ENCODE measurements at places on chromosomes 4 and X.

DNA sequence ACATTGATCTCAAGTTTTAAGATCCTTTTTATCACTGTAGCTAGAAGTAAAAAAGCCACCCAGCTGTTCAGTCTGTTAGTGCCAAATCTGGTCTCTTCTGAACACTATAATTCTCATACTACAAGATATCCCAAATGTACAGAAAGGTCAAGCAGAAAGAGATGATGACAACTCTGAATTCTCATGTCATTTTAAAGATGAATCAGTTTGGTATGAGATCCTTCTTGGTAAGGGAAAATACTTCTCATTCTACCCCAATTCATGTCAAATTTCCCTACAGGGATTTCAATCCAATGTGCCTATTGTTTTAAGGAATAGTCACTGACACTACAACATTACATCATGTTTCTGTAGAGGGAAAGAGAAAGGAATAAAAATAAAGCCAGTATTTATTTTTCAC lies 184.5 kb downstream of the CPEB2 start:
- no peak for DNase-seq

- no peak for DNase-seq
These were observed 172.0 kb upstream of the IL15 start for GRCh38 chr4:141464366-141464765.

GRCh38 chr4:24589448-24589847 lies 5.1 kb upstream of the DHX15 start:
- DNase-seq: no peak

DNA sequence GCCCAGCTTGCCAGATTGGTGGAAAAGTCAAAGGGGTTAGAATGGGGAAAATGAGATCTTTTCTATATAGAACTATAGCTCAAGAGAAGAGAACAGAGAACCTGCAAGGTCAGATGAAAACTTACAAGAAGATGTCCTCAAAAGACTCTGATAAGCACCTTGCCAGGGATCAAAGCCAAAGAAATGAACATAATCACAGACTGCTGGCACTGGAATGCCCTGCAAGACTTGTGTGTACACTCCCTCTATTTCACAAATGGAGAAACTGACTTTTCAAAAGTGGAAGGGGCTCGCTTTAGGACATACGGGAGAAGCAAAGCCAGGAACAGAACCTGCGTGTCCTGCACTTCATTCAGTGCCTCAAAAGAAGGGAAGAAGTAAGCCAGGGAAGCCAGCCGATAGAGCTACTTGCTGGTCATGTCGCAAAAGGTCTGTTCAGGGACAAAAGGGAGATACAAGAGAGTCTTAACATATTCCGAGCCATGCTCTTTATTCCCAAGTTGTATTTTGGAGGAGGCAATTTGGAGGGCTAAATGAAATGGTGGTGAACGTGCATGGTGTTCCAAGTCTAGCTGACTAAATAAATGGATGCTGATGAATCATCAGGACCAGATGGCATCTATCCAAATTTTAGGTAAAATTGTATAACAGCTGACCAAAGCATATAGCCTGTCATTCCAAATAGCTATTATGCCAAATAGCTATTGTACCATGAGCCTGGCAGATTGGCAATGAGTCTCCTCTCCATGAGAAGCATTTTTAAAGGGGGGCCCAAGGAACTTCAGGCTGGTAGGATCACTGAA lies 175.6 kb upstream of the GPC4 start:
- no peak for DNase-seq

DNA sequence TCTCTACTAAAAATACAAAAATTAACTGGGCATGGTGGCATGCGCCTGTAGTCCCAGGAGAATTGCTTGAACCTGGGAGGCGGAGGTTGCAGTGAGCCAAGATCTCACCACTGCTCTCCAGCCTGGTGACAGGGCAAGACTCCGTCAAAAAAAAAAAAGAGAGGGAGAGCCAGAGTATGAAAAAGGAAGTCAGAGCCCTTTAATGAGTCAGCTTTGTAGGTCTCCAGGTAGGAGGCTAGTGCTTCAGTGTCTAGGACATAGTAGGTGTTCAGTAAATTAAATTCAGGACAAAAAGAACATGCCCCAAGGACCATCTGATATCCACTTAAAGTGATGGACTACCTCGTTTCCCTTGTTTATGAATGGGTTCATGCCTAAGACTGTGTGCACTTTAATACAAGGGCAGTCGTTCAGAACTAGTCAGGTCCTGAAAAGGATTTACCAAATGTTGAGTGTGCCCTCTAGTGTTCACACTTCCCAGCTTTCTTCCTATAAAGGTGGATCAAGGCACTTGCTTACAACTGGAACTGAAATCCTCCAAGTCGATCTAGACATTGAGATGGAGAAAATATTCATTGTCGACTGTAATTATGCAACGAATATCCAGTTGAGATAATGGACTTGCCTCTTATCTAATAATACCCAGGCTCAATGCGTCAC lies 29.0 kb downstream of the F9 start:
- DNase-seq: no peak

DNA sequence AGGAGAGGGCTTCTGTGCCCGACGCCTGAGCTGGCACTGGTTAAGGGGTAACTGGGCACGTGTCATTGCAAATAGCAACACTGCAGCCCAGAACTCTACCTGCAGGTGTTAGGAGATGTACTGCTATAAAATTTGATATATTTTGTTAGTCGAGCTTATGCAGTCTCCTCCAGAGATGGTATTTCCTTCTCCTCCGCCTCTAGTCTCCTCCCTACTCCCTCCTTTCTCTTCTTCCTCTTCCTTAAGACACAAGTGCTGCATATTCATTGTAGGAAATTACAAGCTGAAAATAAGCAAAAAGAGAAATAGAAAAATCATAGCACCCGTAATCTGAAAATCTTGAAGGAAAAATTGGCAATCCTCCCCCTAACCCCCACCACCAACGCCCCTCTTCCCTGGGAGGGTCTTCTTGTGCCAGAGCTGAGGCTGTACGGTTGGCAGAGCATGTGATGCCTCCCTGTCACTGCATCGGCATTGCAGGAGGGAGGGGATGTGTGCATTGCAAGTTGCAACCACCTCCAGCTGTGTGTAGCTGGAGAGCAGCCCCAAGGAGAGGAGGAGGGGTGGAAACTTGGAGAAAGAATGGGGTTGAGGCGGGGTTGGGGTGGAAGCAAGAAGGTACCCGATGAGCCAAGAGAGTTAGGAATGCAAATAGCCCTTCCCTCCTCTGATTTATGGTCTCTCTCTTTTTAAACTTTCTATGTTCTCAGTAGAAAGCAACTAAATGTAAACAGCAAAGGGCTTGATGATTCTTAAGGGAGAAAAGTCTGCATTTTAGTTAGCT lies 48.3 kb upstream of the MND1 start:
- DNase-seq: no peak

DNA sequence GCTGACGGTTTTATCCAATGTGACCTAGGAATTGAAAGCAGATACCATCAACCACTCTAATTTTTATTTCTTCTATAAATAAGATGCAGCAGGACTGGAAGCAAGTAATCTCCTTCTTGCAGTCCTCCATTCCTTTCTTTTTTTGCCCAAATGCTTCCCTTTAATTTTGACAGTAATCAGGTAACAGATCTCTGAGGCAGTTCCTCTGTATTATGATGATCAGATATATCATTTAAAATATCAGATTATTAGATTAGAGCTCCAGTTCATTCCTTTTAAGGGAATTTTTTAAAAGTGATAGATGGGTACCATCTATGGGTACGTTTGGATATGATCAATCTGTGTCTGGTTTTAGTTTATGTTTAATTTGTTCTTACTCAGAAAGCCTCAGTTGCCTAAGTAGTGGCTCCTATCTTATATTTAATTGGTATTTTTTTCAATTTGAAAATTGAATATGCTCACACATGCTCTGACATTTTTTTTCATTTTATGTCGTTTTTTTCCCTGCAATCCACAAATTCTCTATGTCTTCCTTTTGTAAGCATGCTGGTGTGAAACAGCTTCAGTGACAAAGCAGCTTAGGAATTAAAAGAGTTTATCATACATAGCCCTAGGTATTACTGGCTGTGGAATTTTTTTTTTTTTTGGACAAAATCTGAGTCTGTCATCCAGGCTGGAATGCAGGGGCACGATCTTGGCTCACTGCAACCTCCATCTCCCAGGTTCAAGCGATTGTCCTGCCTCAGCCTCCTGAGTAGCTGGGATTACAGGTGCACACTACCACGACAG lies 73.7 kb upstream of the ANK2 start:
- DNase-seq: no peak

- DNase-seq: no peak
These were observed 596.4 kb downstream of the MID1IP1 start for GRCh38 chrX:39397561-39398199.

DNA sequence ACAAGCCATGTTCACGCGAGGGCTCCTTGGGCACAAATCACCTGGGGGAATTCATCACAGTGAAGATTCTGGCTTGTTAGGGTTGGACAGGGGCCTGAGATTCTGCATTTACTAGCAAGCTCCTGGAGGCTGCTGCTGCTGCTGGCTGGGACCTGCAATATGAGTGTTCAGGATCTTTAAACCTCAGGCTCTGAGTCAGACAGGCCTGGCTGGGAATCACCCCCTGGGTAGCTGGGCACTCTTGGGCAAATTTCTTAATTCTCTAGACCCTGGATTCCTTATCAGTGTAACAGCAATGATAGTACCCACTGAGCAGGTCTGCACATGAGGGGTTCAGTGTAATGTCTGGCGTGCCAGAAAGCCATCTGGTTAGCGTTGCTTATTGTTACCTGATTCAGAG lies 101.5 kb downstream of the DHX15 start:
- DNase-seq: no peak

DNA sequence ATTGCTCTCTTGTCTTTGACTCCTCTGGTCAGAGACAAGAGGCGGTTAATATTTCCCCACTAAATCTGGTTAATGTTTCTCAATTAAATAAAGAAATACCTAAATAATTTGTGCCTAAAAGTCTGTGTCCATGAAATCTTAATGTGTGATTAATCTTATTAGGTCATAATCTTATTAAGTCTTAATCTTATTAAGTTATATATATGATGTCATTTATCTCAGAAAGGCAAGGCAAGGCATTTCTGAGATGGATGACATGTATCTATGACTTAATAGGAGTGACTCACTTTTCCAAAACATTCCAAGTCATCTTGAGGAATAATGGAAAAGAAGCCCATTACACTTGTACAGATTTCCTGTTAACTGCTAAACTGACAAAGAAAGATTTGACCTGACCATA lies 74.7 kb downstream of the TRAM1L1 start:
- no peak for DNase-seq

DNA sequence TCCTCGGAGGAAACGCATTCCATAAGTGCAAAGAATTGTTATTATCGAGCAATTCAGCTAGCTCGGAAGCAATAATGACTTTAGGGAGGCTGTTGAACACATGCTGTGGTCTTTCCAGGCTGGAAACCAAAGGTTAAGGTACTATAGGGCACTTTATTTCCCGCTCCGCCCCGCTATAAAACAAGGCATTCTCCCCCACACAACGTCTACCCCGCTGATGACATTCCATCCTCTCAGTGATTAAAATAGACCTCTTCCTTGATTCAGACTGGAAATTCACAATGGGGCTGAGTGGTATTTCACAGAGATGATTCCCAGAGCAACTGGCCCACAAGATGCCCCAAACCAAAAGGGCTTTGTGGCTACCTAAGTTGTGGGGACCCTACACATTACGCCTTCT lies 196.4 kb downstream of the STIM2 start:
- DNase-seq: no peak

DNA sequence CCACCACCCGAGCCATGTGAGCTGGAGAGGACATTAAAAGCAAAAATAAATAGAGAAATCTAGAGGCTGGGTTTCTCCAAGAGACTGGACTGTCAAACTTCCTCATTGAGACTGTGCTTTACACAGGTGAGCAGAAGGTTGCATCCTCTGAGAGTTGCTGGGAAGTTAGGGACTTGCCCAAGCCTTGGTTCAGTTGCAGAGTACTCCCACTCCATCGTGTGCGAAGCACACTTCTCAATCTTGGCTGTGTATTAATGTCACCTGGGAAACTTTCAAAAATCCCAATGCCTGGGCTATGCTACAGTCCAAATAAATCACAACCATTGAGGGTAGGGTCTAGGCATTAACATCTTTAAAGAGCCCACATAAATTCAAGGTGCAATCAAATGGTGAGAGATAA lies 89.2 kb downstream of the ZNF330 start:
- DNase-seq: no peak

DNA sequence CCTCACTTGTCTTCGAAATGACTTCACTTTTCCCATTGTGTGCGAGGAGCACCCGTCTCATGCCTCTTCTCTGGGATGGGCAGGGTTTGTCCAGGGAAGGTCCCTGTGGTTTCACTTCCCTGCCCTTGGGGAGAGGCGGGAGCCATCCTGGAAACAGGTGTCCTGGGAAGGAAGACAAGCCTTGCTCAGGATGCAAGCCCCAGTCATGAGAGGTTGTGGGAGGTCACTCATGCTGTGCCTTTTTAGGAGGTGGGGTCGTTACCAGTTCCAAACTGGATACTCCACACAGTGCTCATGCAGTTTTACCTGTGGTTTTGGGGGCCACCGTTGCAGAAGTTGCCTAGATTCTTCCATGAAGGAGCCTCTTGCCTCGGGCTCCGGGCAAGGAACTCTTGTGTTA lies 3.8 kb downstream of the RGS12 start:
- DNase-seq: no peak

GRCh38 chr4:179843370-179843769 lies 2399.8 kb upstream of the TENM3 start:
- DNase-seq: no peak

GRCh38 chr4:24190761-24191695 lies 301.2 kb upstream of the PPARGC1A start:
- DNase-seq: no peak

DNA sequence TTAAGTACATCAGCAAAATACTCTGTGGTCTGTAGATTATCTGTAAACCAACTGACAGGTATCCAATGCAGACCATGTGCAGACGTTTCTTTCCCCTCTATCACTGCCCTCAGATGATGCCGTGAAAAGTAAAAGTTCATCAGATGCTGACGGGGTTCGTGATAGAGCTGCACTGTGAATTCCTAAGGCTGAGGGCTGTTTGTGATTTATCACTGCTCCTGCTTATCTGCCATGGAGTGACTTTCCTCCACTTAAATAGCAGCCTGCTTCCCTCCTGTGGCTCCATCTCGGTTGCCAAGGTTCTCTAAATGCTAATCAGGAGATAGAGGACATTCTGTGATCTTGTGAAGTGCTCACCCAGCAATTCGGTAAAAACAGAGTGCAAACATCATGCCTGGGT lies 89.3 kb upstream of the SRD5A3 start:
- no peak for DNase-seq

DNA sequence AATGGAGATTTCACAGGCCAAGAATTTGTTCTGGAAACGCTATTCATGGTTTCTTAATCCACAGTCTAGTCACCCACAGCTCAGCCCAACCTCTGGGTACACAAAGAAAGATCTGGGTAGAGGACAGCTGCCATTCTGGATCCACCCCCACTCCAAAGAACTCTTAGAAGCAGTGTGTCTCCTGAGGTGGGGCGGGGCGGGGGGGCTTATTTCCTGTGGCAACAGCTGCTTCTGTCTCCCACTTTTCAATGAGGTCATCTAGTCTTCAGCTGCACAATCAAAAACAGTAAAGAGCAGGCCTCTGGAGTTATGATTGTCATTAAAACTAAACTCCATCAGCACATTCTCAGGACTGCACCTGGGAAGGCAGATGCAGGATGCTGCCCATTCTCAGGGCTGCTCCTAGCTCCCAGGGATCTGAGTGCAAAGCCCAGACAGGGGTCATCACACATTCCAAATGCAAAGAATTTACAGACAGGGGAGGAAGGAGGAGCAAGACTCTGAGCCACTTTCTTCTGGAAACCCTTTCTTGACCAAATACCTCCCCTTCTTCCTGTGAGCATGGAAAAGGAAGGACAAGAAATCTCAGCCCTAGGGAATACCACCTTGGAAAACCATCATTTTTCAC lies 207.3 kb downstream of the HS6ST2 start:
- DNase-seq: no peak
